Bronchial epithelial cell (primary cell): ENCODE measurements at places on chromosomes 7 and 10.

DNA sequence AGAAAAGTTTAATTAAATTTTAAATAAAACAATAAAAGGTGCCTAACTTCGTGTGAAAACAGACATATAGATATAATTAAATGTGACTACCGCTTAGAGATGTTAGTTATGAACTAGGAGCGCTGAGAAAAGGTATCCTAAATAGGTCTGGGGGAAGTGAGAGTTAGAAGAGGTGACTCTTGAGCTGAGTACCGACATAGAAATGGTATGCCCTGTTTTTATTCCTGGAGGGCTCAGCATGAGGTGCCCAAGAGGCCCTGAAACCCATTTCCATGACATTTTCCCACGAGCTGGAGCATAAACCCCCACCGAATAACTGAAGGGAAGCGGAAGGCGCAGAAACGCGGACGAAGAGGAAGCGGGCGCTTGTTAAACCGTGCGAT, 433 bp upstream of the STARD3NL start:
- DNase-seq, result no peak

GRCh38 chr7:55048221-55048859, 29.5 kb downstream of the EGFR start:
- peak; percentile 47 for DNase-seq

DNA sequence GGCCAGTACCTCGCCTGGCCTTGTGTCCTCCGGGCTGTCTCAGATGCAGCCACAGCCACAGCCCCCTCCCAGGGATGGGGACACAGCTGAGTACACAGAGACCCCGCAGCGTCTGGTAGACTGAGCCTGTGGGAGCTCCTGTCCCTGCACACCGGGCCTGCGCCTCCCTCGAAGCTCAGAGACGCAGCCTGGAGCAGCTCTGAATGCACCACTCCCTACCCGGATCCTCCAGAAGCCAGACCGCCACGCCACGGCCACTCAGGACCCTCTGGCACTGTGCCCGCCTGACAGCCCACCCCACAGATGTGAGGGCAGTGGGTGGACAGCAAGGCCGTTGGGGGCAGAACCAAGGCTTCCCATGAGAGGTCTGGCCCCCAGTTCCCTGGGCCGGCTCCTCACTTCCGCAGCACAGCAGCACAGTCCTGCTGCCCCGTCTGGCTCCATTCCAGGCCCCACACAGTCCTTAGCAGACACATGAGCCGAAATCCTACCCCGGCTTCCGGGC, 40.8 kb downstream of the PAPOLB start:
- DNase-seq, result no peak

- peak; percentile 21 for DNase-seq
Measured at GRCh38 chr7:98133181-98133580, 26.5 kb downstream of the LMTK2 start.

GRCh38 chr10:84238909-84239308, 2.4 kb downstream of the LRIT1 start:
- peak; percentile 91 for DNase-seq

- DNase-seq, result no peak
Measured at GRCh38 chr10:5840314-5841307, 27.4 kb upstream of the GDI2 start.

DNA sequence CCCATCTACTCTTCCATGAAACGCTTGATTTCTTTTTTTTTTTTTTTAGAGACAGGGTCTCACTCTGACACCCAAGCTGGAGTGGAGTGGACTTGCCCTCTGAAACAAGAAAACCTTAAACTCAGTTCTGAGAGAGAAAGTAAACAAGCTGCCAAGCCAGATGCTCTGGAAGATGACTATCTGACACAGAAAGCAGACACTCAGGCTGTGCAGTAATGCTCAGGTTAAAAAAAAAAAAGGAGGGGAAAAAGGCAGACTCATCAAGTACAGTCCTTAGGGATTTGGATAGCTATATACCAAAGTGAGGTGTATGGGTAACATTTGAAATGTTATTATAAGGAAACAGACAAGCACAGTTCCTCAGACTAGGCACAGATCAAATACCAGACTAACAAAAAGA, 80.5 kb downstream of the IDE start:
- DNase-seq, result no peak

GRCh38 chr10:72243822-72244437, 27.9 kb upstream of the ASCC1 start:
- DNase-seq, result peak; percentile 61

DNA sequence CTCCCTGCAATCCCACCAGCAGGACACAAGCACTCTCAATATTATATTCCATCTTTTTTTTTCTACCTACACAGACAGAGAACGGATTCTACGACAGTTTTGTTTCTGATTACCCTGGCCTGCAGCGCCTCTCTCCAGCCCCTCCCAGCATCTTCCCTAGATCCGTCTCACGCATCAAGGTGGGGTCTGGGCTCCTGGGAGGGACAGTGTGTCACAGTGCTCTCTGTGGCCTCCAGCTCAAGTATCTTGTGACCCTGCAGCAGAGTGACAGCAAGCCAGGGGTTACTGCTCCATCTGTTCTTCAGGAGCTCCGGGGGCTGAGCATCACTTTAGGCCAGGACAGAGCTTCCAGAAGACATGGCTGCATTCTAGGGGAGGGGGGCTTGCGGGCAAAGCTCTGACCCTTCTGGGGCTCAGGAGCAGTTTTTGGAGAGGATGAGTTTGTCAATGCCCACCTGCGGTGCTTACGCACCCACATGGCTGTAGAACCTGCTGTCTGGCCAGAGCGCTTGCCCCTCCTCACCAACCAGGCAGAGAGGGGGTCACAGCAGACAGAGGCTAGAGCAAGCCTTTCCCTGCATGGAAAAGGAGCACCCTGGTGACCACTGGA, 22.6 kb downstream of the MYO1G start:
- no peak for DNase-seq

DNA sequence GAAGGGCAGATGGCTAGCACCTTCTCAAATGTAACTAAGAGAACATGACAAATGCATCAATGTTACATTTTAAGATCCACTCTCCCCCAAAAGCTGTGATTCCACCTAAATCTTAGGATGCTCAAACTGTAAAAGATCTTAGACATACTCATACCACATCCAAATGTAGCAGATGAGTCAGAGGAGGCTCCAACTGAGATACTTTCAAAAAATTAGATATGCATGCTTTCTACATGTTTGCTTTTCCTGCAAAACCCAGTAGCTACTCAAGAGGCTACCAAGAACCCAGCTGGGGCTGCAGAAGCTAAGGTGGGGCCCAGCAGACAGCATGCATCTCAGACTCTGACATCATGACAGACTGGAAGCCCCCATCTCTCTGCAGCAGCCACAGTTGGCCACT, 31.4 kb upstream of the FRMD4A start:
- no peak for DNase-seq

GRCh38 chr10:116686632-116687031, 55.7 kb downstream of the HSPA12A start:
- DNase-seq, result no peak

GRCh38 chr10:48574817-48575380, 30.0 kb downstream of the ARHGAP22 start:
- no peak for DNase-seq

- DNase-seq, result no peak
Measured at GRCh38 chr10:129896136-129896859, 67.8 kb downstream of the EBF3 start.

DNA sequence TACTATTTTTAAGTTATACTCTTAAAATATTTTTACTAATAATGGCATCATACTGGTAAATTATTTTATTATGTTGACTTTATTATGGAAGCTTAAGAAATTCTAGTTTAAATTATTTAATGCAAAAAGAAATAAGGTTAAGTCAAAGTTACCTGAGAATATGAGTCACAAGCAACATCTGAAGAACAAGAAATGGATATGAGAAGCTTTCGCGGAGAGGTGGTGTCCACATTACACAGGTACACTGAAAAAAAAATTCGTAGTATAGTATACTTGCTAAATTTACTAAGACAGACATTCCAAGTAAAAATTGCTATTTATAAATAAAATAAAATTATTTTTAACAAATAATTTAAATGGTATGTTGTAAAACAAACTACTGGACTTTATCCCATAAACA, 143.8 kb downstream of the AVL9 start:
- no peak for DNase-seq

GRCh38 chr10:50740293-50740648, 535 bp downstream of the ASAH2B start:
- peak; percentile 69 for DNase-seq

DNA sequence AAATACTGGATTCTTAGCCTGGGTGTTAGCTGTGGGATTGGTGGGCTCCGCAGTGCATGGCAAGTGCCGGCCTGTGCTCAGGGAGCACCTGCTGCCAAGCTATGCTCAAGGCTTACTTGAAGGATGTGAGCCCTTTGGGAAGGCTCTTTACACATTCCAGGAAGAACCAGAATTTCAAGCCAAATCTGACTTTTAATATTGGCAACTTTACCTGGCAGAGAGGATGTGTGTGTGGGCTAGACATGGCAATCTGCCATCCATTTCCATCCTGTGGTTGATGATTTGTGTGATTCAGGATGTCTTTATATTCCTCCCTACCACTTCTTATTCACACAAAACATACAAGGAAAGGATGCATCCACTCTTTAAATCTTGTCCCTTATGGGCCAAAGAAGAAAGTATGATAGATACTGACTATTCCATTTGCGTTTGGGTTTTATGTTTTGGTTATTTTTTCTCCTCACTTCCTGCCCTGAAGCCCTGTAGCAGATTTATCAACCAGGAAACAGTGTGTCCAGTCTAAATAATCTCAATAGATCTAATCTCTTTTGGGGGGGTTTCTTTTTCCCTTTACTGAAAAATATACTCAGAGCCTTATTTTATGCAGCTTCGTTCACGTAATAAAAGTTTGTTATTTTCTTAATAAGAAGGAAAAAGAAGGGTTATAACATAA, 247.1 kb downstream of the COBL start:
- peak; percentile 82 for DNase-seq

DNA sequence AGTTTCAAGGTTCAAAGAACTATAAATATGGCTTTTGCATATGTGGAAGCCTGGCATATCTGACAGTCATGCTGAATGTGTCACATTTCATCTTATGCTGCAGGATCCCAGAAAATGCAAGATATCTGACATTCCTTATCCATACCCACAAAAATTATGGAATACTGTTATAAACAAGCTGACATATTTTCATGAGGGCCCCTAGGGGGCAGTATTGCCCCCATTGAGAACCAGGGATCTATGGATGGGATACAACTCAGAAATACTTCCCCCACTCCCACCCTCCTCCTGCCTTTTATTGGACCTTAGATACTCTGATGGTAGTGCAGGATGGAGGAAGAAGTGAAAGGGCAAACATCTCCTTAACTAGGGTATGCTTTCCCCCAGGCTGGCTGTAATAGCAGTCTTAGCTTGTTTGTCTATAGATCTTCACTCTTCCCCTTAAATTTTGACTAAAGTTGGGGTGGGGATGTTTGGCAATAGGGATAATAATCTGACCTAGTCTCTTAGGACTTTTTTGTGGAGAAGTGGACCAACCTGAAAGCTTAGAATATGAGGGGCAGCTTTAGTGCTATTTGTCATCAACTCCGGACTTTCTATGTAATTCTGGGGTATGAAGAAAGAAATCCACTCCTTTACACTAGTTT, 3.5 kb upstream of the GNGT1 start:
- DNase-seq, result peak; percentile 50

DNA sequence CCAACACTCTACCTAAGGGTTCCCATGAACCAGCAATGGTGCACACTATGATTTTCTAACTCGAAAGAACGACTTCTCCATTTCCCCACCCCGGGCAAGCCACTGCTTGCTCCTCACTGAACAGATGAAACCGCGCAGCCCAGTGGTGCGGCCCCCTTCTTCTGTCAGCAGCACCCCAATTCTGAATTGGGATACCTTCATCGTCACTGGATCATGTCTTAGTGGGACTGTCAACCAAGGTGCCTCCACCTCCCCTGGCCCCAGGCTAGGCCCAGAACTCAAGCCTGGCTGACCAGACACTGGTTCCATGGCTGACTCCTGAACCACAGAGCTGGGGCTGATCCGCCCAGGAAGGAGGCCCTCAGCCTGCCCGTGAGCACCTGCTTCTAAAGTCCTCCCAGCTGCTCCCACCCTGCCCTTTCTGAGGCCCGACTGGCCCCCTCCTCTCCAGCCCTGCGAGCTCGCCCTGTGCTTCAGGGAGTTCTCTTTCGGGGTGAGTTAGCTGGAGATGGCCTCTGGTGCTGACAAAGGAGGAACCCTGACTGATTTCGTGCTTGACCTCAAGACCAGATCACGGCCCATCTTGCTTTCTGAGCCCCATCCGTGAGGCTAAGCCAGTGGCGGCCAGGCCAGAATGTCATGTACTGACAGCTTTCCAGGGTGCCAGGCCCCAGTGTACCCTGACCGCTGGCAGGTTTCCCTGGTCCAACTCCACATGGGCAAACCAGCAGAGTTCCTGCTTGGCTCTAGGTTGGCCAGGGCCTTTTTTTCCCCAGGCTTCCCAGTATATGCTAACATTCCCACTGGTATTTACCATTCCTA, 44.5 kb downstream of the FAM53B start:
- DNase-seq, result no peak

GRCh38 chr7:41916450-41916927, 213.6 kb upstream of the INHBA start:
- DNase-seq, result peak; percentile 94

DNA sequence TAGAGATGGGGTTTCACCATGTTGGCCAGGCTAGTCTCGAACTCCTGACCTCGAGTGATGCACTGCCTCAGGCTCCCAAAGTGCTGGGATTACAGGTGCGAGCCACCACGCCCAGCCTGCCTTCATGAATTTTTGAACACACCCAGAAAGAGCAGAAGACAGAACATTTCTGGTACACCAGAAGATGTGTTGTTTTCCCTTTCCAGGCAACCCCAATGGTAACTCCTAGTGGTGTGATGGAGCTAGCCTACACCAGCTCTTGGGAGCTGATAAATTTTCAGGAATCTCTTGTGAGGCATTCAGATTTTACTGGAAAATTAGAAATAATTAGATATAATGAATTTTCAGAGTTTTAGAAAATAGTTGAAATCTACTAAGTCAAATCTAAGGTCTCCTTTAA, 904 bp upstream of the CCDC7 start:
- DNase-seq, result no peak

DNA sequence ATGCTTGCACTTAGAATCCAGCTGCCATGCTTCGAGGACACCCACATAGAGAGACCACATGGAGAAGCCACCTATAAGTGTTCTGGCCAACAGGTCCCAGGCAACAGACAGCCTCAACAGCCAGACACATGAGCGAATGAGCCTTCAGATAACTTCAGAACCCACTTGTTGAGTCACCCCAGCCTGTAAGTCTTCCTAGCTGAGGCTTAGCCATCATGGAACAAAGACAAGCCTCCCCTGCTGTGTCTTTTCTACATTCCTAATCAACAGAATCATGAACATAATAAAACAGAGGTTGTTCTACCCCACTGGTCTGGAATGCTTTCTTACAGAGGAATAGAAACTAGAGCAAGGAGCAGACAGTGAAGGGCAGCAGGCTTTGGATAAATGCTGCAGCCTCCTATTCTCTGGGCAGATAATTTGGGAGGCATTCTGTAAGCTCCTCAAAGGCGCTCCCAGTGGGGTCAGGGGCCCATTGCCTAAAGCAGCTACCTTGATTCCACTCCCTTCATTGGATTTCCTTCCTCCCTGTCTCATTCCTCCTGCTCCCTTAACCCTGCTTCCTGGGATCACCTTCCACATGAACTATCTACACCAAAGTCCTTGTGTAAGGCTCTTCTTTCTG, 4.6 kb downstream of the TLL2 start:
- DNase-seq, result peak; percentile 59
